ENCODE measurements at places on chromosomes 3 and 15. TPM values are rescaled to one million over a fixed set of nuclear protein-coding genes. Genes with fewer than 3 reads are reported as not detected.
A peak's percentile ranks its signal among the peaks of the same experiment; 100 is the strongest.

CERS3 gene
- total RNA-seq: not detected

TRNT1 gene
- 23.8 TPM for total RNA-seq

GOLGA6D gene
- not detected for total RNA-seq

DNA sequence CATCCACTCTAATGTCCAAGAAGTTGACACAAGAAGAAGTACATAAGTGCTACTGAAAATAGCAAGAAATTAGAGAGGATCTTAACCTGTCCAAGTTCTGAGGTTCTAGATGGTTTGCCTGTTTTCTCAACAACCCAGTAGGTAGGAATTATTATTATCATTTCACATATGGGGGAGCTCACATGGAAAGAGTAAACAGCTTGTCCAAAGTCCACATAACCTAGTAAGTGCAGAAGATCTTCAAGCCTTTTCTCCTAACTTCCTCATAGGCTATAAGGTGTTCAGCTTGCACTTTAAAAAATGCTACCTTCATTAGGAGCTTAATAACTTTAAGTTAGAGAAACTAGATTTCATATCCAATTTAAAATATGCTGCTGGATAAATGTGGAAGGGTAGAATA, 3.0 kb downstream of the SLC2A2 start:
- DNase-seq: no peak

DNA sequence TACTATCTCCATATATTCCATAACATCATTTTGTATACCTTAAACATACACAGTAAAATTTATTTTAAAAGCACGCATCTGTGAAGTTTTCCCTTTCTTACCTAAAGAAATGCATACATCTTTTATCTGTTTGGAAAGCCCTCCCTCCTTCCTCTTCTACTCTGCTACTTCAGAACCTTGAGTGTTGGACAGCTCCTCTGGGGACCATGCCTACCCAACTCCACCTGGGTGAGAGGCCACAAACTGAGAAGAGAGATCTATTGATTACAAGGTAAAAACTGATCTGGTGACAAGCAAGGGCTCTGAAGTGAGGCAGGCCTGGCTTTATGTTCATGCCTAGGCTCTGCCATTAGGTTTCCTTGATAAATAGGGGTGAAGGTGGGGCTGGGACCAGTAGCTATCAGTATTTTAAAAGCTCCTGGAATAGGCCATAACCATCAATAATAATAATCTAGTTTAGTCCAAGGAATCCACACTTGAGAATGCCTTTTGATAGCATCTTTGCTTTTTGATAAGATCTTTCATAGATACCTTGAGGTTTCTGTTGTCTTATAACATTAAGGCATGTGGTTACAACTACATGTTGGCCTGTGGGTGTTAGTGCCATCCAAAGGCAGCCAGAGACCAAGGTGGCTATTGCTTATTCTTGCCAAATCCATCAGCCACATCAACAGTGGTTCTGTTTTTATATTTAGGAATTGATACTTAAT, 148.8 kb downstream of the KCNMB2 start:
- no peak for DNase-seq

- DNase-seq: no peak
Measured at GRCh38 chr3:190694335-190695001, 168.0 kb downstream of the GMNC start.

GRCh38 chr3:150449169-150449721, 41.1 kb downstream of the TSC22D2 start:
- no peak for DNase-seq

DNA sequence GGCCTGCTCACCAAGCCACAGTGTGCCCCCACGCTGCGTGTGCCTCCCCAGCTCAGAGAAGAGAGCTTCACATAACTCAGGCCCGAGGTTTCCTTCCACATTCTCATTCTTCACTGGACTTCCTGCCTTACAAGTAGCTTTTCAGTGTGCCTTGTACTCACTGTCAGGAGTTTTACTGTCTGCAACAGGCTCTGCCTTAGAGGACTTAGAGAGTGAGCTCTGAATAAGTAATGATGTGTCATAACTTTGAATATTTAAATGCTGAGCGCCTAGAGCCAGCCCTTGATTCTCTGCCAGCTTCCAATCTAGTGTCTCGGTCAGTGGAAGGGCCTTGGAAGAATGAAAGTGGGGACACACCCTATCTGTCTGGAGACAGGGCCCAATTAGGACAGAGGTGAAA, 41.8 kb downstream of the ITGB5 start:
- no peak for DNase-seq

DNA sequence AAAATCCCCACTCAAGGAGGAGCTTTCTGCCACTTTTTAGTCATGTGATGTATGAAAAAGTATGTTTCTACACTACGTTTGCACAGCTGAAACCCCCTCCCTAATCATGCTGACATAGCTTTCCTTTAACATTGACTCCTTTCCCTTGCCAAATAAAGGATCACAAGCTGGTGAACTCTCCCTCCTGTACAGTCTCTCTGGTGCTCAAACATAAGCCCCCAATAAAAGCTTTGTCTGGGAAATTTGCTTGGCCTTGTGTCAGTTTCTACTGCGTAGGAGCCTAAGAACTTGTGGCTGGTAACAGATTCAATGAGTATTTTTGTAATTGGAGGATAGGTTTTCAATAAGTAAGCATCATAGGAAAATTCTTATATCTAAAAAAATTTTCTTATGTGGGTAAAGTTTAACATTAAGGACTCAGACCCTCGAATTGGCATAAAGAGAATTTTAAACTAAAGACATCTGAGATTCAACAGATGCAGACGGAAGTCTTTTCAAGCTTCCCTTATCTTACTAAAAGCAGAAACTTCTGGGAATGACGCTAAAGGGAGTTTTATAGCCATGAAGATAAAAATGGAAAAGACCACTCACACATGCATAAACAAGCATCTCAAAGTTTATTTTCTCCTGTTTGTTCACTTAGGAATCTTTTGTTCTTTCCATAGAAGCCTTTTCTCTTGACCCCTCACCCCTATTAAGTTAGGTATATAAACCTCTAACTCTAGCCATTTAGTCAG, 44.1 kb upstream of the P2RY1 start:
- DNase-seq: no peak

DNA sequence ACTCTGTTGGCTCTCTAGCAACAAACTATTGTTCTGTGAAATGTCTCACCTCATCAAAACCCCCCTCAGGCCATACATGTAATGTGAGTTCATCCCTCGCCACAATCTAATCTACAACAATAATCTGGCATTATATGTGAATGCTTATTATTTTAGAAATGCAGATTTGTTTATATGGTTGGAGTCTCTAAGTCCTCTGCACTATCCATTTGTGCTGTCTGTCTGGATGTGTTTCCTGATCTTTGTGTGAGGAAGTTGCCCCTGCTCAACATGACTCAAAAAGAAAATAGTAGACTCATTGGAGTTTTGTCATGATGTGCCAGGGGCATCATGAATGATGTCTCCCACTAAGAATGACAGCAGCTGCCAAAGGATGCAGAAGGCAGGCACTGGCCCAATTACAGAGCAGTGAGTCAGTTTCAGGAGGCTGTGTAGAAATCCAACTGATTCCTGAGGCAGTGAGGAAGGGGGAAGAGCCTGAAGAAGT, 161.6 kb upstream of the PDZRN3 start:
- DNase-seq: peak; percentile 63

GRCh38 chr3:188594139-188594538, 440.2 kb downstream of the LPP start:
- no peak for DNase-seq

DNA sequence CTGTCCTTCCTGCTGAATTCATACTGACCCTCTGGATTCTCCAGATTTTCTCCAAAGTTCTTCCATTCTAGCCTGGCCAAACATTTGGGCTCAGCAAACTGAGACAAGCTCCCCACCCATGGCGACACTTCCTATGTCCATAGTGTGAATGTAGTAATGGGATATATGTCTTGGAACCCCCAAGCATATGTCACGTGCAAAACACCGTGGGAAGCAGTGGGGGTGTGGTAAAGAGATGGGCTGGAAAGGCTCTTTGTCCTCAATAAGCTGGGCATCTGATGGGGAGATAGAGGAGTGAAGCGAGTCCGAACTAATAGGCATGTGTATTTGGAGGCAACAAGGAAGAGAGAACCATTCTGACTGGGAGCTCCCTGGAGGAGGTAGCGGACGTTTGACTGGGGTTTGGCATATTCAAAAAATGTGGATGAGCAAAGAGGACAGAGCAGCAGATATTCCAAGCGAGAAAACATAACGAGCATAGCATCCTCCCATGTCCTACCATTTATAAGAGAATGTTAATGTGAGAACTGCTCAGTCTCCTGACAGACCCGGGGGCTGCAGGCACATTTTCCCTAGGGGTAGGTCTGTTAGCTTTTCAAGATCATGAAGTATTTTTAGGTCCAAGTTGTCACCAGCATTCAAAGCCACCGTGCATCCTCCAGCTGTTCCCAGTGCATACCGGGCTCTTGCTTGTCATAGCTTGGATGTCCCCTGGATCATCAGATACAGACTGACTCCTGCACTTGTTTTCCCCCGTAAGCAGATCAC, 25.6 kb downstream of the TPM1 start:
- no peak for DNase-seq

DNA sequence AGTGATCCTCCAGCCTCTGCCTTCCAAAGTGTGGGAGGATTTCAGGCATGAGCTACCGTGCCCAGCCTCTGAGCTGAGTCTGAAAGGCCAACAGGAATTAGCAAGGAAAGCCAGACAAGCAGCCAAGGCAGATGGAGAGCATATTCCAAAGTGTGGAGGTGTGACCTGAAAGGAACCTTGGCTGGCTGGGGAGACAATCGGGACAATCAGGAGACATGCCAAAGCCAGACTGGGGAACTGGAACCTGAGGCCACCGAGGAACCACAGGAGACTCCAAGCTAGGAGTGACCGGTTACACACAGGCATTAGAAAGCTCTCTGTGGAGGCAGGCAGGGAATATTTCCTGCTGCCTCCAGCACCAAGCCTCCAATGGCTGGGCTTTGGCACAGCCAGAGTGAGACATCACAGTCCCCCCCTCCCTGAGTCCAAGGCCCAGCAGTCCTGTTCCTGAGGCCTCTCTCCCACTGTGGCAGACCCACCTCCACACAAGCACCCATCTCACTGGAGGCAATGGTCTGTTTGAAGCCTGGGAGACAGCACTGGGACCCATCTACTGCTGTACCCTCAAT, 4.5 kb upstream of the C15orf39 start:
- DNase-seq: no peak
